Aorta (tissue), 5 donors: ENCODE measurements at places on chromosomes 12 and 14. TPM values are rescaled to one million over a fixed set of nuclear protein-coding genes. Genes with fewer than 3 reads are reported as not detected.

- no peak overlapping the region for H3K27ac ChIP-seq
- DNase-seq, result no peak
- no peak overlapping the region for H3K4me3 ChIP-seq
- H3K27me3 ChIP-seq, result no peaks in the 10 kb centered on the region
- no peaks in the 10 kb centered on the region for H3K36me3 ChIP-seq
- no peaks in the 10 kb centered on the region for H3K4me1 ChIP-seq
Observed at GRCh38 chr12:40622246-40622838, 69.9 kb upstream of the CNTN1 start.

GRCh38 chr14:44162197-44162596 lies 344.9 kb downstream of the FSCB start:
- H3K27ac ChIP-seq, result no peak overlapping the region
- H3K4me1 ChIP-seq, result no peaks in the 10 kb centered on the region
- H3K36me3 ChIP-seq, result no peaks in the 10 kb centered on the region
- no peak overlapping the region for H3K4me3 ChIP-seq
- no peaks in the 10 kb centered on the region for H3K27me3 ChIP-seq
- DNase-seq, result no peak

- DNase-seq, result no peak
- H3K4me1 ChIP-seq, result no peaks in the 10 kb centered on the region
- H3K4me3 ChIP-seq, result no peak overlapping the region
- H3K27me3 ChIP-seq, result no peaks in the 10 kb centered on the region
- no peaks in the 10 kb centered on the region for H3K36me3 ChIP-seq
- no peak overlapping the region for H3K27ac ChIP-seq
Observed at GRCh38 chr12:44627387-44628166, 248.5 kb downstream of the NELL2 start.

DNA sequence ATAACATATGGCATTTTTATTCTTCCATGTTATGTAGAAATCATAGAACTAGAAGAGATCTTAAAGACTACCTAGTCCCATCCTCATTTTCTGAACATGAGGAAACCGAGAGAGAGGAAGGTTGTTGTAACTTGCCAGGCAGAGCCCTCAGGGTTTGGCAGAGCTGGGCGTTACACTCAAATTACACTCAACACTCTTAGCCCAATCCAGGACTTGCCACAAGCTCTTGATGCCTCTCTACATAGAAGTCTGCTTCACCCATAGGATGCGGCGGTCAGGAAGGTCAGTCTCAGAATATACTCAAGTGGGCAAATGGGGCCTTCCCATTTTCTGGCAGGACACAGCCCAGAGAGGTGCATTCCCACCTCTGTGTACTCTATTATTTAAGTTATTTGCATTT lies 208.1 kb downstream of the ZFP36L1 start:
- DNase-seq, result no peak
- H3K27me3 ChIP-seq, result no peaks in the 10 kb centered on the region
- H3K4me1 ChIP-seq, result no peaks in the 10 kb centered on the region
- H3K36me3 ChIP-seq, result no peaks in the 10 kb centered on the region
- H3K4me3 ChIP-seq, result no peak overlapping the region
- H3K27ac ChIP-seq, result no peak overlapping the region

DNA sequence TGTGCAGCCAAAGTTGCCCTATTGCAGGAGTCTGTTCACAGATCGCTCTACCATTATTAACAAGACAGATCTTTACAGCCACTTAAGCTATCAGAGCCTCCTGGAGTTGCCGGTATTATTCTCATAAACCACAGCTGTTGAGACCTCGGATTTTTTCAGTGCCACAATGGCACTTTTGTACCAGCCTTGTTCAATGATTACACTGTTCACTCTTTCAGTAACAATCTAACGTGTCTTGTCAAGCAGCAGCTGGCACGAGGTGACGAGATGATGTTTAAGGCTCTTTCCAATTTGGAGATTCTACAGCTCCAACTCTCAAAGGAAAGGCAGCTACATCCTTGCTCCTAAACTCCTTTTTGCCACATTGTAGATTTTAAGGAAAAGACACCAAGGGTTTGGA lies 30.7 kb downstream of the LRIG3 start:
- DNase-seq, result no peak
- H3K4me3 ChIP-seq, result no peak overlapping the region
- no peak overlapping the region for H3K27ac ChIP-seq
- H3K4me1 ChIP-seq, result no peaks in the 10 kb centered on the region
- H3K36me3 ChIP-seq, result no peaks in the 10 kb centered on the region
- H3K27me3 ChIP-seq, result no peaks in the 10 kb centered on the region

PAH gene
- not detected for total RNA-seq
